D341Med (cell line): ENCODE measurements at places on chromosomes 11 and 22.

GRCh38 chr11:128598506-128599150 is 11.3 kb upstream of the ETS1 start:
- no peak for DNase-seq

DNA sequence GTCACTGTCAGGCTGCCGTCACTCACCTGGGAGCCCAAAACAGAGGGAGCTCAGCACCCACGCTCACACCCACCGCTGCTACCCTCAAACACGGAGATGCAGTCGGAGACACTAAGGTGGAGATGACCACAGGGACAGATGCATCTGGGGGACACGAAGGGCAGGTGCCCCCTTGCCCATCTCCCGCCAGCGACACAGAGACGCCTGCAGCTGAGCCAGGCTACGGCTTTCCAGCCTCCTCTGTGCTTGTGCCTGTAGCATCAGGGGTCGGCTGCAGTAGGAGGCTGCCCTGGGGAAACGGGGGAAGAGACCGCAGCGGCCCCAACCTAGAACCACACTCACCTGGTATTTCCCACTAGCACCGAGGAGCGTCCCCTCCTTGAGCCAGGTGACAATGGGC is 19.3 kb downstream of the IGSF9B start:
- no peak for DNase-seq

GRCh38 chr11:35107861-35108260 is 31.1 kb upstream of the CD44 start:
- no peak for DNase-seq

GRCh38 chr11:10923882-10924281 is 66.0 kb upstream of the ZBED5 start:
- DNase-seq = no peak

- no peak for DNase-seq
Measured at GRCh38 chr22:43823353-43823908, 11.3 kb upstream of the EFCAB6 start.

GRCh38 chr22:26542831-26543230 is 30.6 kb upstream of the TFIP11 start:
- no peak for DNase-seq

- DNase-seq = no peak
Measured at GRCh38 chr22:40084246-40084645, 89.5 kb downstream of the FAM83F start.

- DNase-seq = no peak
Measured at GRCh38 chr11:13260201-13260962, 17.2 kb upstream of the BMAL1 start.

DNA sequence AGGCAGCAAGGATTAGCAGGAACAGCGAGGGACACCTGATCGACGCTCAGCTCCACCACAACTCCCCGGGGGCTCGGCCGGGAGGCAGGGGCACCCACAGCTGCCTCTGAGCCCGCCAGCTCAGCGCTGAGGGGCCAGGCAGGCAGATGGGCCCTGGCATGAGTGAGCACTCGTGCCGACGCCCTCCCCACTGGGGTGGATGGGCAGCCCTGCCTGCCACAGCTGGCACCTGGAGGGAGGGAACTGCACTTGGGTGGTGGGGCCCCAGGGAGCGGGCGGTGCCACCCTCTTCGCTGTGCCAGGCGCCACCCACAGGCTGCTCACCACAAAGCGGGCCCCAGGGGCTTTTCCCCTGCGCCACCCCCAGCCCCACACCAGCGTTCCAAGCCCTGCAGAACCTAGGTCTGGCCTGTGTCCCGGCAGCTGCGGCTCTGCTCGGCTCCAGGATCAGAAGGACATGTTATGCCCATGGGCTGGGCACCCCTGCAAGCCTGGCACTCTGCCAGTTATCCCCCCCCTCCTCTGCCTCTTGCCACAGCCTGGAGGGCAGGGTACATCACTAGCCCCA is 28.8 kb downstream of the WNT7B start:
- DNase-seq = peak; percentile 79

- no peak for DNase-seq
Measured at GRCh38 chr11:104435494-104435893, 271.5 kb upstream of the PDGFD start.

DNA sequence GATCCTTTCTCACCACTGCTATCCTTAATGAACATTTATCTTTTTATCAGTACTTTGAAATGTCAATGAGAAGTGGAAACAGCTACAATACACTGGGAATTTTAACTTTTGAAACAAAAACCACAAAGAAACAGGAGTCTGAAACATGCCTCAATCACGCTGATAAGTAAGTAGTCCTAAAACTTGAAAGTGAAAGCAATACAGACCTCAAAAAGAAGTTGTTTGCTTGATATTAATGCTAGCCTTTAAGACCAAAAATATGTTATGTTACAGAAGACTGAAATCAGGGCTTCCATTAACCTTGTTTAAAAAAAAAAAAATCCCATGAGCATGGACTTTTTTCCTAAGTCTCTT is 21.3 kb downstream of the PHF21A start:
- no peak for DNase-seq

- no peak for DNase-seq
Measured at GRCh38 chr11:34870548-34871196, 45.5 kb downstream of the APIP start.

DNA sequence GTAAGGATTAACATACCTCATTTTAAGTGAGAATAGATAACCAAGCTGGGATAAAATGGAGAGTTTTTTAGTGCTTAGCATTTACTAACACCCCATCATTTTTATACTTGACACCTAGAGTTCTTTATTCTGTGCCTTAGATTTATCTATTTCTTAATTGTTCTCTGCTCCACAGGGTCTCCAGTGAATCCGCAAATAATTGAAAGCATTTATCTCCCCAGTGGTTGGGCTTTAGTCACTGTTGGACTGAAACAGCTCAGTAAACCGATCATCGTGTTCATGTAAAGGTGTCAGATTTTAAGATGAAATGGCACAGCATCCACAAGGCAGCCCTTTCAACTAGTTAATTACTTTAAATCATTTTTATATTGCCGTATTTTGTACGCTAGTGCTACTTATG is 17.8 kb upstream of the GRIA4 start:
- DNase-seq = no peak

GRCh38 chr22:39731881-39732555 is 161.5 kb downstream of the CACNA1I start:
- peak; percentile 36 for DNase-seq

DNA sequence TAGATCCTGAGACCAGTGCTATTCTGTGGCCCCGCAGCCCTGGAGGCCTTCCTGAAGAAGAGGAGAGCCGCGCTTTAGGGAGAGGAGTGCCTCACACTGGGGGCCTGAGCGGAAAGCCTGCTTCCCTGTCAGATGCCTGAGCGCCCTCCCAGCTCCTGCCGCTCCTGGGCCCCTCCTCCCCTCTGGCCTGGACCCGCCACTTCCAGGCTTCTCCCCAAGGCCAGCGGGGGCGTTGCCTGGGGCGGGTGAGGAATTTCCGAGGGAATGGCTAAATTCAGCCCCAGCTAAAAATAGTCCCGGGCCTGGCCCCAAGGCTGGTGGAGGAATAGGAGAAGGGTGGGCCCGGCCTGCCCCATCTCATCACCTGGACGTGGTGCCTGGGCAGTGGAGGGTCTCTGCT is 15.4 kb downstream of the ARHGEF17 start:
- no peak for DNase-seq

DNA sequence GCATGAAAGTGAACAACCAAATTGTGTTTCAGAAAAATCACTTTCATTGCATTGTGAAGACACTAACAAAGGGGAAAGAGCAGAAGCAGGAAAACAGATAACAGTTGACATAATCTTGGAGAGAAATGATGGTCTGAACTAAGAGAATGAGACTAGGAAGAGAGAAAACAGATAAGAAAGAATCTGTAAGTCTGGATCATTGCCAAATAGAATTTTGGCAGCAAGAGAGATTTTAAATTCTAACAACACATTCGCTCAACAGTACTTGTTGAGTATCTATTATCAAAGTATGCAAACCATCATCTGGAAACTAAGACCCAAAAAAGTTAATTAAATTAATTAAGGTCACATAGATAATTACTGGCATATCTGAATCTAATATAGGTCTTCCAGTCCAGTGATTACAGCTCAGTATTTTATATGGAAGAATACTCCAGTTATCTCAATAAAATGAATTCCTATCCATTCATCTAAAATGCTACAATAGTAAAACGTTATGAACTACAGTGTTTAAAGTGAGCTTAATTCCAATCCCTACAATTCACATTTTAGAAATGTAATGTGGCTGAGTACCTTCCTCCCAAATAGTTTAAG is 166.7 kb upstream of the FAT3 start:
- no peak for DNase-seq

DNA sequence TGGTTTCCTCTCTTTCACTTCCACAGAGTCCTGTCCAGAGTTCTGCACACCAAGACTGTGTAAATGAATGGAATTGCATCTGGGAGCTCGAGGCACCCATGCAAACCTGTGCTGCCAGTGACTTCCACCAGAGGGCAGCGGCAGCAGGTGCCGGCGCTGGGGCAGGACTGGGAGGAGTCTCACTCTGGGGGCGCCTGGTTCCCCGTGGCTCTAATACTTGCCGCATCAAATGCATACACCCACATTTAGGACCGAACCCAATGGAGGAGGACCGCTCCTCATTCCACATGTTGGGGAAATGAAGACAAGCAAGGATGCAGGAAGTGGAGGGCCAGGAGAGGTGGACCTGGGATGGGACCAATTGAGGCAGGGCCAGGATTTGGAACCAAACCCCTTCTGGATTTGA is 1.1 kb upstream of the CD6 start:
- DNase-seq = peak; percentile 86

DNA sequence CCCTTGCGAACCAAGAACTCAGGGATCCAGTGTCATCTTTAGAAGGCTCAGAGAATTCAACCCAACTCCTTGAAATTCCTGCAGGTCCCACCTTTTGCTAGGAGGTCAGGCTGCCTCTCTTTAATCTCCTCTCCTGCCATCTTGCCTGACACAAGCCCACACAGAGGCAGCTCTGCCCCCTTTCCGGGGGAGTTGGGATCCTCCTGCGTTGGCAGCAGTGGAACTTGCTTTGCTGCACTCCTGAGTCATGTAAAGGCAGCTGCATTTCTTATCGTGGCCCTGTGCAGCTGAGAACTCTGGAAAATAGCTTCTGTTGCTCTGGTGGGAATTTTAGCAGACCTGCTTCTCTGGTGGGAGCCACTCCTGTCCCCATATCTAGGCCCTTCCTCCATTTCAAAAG is 142.3 kb upstream of the TBCEL start:
- DNase-seq = no peak

DNA sequence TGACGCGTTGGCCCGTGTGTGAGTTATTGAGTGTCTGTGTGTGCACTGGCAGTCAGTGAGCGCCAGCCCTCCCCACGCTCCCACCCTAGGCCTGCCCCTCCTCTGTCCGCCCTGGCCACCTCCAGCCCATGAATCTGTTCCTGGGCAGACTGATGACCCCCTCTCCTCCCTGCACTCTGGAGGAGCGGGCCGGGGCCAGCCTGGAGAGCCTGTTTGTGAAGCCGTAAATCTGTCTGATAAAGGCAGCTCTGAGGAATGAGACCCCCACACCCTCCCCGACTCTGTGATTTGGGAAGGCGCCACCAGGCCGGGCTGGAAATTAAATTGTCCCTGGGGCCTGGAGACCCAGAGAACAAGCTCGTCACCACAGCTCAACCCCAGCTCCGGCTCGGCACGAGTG is 8.6 kb downstream of the TSSC4 start:
- no peak for DNase-seq

GRCh38 chr11:110362971-110363509 is 66.6 kb upstream of the RDX start:
- no peak for DNase-seq

- DNase-seq = no peak
Measured at GRCh38 chr11:70200212-70200844, 2.8 kb upstream of the FADD start.

DNA sequence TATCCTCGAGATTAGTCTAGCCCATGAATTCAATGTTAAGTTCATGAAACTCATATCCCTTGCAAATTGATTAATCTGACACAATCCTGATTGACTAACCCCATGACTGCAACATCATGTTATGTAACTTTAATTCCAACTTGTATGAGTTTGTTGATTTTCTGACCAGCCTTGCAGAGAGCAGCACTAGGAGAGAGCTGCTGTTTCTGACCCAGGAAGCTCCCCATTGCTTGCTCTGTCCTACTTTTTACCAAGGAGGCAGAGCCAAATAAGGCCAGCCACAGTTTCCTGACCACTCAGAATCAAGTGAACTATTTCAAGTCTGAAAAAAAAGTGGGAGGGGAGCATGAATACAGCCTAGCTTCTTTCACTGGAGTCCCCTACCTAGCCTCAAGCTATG is 13.2 kb downstream of the MPZL3 start:
- no peak for DNase-seq

DNA sequence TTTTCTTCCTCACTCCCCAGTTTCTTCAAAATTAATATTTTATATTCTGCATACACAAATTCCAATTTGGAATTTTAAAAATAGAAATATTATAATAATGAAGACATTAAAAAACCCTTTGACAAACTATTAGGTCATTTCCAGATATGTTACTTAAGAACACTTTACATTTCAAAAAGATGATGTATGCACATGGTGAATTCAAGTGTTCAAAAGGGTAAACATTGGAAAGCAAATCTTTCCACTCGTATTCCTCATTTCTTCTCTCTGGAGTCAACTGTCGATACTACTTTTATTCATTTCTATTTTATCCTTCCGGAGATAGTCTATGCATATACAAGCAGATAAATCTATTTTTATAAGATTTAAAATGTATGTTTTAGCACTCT is 16.7 kb downstream of the TBCEL start:
- no peak for DNase-seq

DNA sequence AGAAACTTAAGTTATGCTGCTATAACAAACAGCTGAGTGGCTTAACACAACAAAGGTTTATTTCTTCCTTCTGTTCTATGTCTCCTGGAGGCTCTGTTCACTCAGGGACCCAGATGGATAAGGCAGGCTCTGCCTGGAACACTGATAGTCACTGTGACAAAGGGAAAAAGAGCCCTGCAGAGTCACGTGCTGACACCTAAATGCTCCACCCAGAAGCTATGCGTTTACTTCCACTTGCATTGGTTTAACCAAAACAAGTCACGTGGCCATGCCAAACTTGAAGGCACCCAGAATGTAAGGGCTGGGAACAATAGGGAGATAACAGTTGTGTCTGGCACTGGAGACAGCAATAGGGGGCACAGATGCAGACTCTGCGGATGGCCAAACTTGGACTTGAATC is 3.4 kb upstream of the MS4A15 start:
- DNase-seq = no peak

- no peak for DNase-seq
Measured at GRCh38 chr22:37336579-37336978, 54.3 kb downstream of the CYTH4 start.

- no peak for DNase-seq
Measured at GRCh38 chr11:46330154-46330553, 17.1 kb upstream of the DGKZ start.

DNA sequence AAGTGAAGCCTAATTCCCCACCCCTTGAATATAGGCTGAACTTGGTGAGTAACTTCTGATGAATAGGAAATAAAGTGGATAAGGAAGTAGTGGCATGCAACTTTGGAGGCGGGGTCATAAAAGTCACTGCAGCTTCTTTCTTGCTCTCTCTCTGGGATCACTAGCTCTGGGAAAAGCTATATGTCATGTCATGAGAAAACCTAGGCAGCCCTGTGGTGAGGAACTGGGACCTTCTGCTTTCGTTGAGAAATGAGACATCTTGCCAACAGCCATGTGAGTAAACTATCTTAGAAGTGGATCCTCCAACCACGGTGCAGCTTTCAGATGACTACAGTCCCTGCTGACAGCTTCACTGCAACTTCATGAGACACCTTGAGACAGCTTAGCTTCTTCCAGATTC is 15.7 kb downstream of the ZNF214 start:
- DNase-seq = no peak
